ENCODE measurements at places on chromosomes 4 and X.

DNA sequence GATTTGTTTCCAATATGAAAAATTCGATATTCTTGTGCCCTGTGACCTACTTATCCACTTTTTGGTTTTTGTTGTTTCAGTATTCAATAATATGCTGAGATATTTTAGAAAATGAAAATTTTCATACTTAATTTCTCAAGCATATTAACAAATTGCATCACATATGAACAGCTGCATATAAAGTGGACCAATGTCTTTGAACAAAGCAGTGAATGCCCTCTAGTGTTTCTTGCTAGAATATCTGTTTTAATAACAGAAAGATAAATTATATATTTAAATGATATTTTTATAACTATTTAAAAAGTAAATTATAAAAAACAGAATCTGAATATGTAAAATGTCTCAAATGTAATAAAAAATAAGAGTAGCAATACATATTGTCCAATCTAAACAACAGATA, 31.7 kb upstream of the INTU start:
- no peak for DNase-seq

DNA sequence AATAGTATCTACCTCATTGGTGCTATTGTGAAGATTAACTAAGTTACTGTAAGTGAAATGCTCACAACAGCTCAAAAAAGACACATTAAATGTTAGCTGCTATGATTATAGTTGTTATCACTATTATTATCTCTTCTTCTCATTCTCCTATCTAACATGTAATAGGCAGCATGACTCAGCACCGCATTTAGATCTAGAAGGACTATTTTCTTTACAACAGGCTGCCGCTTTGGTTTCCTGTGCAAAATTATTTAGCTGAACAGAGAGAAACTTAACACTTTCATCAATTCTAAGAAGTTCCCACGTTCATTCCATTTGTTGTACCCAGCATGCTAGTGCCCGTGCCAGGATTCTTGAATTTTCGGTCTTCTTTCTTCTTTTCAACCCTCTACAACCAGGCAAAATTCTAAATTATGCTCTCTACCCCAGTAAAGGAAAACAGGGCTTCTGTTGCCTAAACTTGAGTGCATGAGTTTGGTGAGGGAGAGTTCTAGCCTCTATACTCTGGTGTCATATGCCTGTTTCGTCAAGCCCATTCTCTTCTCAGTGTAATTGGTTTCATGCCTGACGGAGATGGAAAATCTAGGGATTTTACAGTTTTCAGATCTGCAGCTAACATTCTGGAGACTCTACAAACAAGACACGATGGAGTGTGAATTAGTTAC, 378.9 kb downstream of the PPP1R2C start:
- no peak for DNase-seq

DNA sequence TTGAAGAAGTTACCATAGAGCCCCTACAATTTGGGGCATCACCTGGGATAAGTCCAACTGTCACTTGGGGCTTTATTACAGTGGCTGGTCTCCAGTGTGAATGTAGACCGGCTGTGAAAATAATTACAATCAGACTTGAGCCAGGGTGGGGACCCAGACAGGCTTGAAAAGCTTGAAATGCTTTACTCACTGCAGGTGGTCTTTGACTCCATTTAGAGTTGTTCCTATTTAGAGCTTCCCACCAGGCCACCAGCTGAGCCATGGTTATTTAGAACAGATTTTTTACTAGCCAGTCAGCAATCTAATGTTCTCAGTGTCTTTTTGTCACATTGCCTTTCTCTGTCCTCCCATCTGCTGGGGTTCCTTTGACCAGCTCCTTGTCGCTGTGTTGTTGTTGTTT, 5.7 kb downstream of the ARHGAP10 start:
- no peak for DNase-seq

GRCh38 chr4:1206299-1207156, 34.1 kb upstream of the SPON2 start:
- no peak for DNase-seq

- DNase-seq = no peak
These were observed 22.5 kb downstream of the WDR44 start for GRCh38 chrX:118368398-118368797.

All from cerebellar cortex (tissue), 1 donor.